ENCODE measurements at places on chromosomes 12 and 14.

- no peak for DNase-seq
Measured at GRCh38 chr12:52787324-52788191, 8.4 kb downstream of the KRT3 start.

- DNase-seq: no peak
Measured at GRCh38 chr12:111607239-111607638, 8.1 kb upstream of the ATXN2 start.

DNA sequence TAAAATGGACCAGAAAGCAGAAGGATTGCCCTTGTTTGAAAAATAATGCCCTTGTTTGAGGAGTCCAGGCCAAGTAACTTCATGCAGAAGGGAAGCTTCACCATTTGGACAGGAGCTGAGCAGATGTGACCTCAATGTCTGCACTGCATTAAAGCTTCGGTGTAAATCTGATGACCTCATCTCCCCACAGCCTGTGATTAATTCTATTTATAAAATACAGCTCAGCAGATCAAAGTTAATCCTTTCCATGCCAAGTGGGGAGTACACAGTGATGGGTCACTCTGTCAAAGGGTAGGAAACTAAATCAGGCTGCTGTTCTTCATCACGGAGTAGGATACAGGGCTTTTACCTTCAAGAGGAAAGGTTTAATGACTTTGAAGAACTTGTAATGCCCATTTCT, 533.7 kb downstream of the RPS29 start:
- no peak for DNase-seq

DNA sequence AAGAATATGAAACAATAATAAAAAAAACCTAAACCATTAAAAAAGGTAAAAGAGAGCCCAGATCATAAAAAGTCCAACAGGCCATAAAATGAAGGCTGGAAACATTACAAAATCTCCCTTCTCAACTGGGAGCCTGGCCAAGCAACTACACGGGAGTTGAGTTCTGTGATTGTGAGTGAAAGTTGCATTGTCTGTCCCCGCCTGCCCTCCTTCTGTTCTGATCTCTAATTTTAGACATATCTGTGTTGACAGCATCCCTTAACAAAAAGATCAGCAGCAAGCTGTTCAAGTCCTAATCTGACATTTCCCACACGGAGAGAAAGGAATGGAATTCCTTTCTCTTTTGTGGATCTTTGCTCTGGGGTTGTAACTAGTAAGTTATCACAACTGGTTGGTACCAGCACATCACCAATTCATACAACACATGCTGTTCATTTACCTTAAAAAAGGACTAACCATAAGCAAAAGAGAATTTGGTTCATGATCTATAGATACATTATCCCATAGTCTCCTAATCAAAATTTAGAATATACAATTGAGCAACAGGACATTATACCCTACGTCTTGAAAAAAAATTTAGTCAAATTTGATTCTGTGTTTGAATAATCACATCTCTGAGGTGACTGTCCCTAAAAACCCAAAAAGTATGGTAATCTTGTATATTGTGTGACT, 205.1 kb upstream of the GZMB start:
- no peak for DNase-seq

GRCh38 chr12:95326445-95326844, 108.8 kb downstream of the VEZT start:
- no peak for DNase-seq

- no peak for DNase-seq
Measured at GRCh38 chr14:33098016-33098415, 159.3 kb downstream of the NPAS3 start.

- no peak for DNase-seq
Measured at GRCh38 chr14:24808412-24808811, 174.4 kb upstream of the GZMB start.

DNA sequence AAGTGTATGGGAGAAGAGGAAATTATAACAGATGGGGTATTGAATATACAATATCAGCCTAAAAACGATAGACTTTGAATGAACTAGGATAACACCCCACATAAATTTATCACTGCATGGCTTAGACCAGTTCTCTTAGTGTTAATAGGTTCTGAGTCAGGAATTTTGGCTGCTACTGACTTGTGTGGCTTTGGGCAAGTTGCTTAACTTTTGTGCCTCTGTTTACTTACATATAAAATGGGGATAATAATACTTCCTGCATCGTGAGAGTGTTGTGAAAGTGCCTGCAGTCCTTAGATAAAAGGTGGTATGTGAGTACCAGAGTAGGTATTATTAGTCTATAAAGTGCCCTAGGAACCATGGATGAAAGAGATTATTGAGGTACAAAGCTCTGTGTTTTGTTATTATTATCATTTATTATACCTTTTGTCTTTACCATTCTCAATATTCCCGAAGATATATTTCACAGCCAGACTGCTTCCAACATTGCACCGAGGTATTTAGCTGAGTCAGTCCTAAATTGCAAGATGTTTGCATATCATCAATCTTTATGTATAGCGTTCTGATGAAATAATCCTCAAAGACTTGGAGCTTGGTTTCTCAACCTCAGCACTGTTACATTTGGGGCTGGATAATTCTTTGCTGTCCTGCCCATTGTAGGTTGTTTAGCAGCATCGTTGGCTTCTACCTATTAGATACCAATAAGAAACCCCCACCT, 2.3 kb upstream of the PAWR start:
- no peak for DNase-seq

DNA sequence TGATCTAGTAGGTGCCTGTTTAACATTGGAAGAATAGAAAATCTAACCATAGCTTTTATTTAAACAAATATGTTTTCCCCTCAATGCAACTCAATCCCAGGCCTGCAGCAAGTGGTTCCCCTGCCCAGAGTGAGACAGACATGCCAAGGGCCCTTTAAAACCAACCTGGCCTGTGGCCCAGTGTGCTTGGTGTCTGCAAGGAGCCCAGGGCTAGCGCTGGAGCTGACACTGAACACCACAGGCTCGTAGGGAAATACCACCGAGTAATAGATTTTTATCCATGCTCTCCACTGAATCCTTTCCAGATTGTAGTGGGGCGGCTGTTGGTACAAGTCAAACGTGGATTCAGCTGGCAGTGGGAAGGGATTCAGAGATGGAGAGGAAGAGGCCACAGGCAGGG, 95.6 kb upstream of the NRXN3 start:
- DNase-seq: no peak

DNA sequence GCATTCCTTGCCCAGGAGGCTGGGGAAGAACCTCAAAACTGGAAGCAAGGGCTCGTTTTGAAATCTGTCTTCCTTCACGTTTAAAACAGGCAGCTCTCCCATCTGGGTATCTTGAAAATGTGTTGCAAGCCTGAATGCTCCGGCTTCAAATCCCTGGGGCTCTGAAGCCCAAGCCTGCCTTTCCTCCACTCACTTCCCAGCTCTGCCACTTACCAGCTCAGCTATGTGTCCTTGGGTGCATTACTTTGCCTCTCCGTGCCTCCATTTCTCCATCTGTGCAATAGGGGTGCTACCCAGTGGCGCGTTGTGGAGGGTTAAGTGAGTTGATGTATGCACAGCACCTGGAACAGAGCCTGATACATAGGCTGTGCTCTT, 97.6 kb downstream of the GCH1 start:
- DNase-seq: no peak

GRCh38 chr14:22380571-22381407, 208.2 kb downstream of the DAD1 start:
- no peak for DNase-seq

GRCh38 chr12:25785134-25785533, 173.3 kb upstream of the RASSF8 start:
- no peak for DNase-seq

DNA sequence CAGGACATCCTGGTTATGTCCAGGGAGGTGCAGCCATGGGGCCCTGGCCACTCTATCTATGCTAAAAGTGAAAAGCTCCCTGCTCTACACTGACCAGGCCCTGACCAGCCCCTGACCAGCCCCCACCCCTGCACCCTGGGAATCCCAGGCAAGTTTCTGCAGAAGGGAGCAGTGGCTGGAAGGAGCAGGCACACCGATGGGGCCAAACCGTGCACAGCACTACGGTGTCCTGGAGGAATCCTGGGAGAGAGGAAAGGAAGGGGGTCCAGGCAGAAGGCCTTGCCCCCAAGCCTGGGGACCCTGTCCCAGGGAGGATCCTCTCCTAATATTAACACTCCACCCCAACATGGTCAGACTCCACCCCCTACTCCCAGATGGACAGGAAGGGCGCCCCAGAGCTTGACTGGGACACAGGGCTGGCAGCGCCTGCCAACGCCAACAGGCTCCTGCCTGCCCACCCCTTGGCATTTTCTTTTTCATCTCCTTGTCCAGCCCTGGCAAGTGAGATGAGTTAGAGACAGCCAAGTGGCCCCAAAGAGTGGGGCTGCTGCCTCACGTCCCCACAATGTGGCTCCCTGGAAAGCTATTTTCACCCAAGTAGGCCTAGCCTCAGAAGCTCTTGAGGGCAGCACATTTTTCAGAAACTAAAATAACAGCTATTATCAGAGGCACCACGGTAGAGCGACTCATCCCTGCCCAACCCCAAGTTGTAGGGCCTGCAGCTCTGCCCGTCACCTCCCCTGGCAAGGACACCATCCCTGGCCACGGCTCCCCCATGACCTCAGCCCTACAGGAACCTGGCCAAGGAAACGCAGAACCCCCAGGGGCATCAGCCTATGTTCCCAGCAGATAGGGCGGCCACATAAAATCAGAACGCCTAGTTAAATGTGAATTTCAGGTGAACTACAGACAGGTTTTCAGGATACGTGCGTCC, 82.6 kb downstream of the SCARB1 start:
- DNase-seq: no peak

- no peak for DNase-seq
Measured at GRCh38 chr14:79831195-79831892, 380.0 kb downstream of the DIO2 start.

Data from CD4-positive, alpha-beta T cell treated with Interleukin-1 beta for 1 hour (primary cell).